ENCODE measurements at places on chromosomes 5 and 9. TPM values are rescaled to one million over a fixed set of nuclear protein-coding genes. Genes with fewer than 3 reads are reported as not detected.

The LRRC70 gene
- total RNA-seq = 3.6 TPM

The NXNL2 gene
- 3.6 TPM for total RNA-seq

The OR1L4 gene
- not detected for total RNA-seq

The ACOT12 gene
- not detected for total RNA-seq

The CDK5RAP2 gene
- total RNA-seq = 35.3 TPM

DNA sequence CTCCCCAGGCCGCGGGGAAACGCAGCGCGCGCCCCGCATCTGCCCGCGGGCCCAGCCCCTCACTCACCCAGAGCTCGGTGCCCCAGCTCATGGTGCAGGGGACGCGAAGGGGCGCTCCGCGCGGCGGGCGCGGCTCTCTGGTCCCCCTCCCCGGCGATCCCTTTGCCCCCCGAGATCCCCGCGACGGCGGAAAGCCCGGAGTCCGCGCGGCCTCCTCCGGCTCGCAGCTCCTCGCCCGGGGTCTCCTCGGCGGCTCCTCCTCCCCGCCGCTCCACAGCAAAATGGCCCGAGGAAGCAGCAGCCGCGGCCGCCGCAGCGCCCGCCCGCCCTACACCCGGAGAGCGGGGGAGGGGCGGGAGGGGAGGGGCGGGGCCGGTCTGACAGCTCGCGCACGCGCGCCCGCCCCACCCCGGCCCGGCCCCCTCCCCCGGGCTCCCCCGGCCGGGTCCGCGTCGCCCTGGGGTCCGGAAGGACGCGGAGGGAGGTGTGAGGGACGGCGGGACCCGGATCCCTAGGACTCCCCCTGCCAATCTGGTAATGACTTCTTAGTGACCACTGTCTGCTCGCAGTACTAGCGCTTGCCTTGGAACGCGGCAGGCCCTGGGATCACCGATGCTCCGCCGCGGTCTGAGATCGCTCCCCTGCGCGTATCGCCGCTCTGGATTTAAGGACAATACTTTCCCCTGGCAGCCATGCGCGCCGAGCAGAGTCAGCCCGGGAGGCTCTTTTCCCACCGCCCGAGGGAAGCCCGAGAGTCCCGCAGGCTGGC, at the start of gene FNBP1:
FNBP1 (minus strand) TSS at position 305 of the 769 bp plus-strand sequence; CDS start at position 91, 214 bp downstream.
- peak; percentile 92 for DNase-seq

- DNase-seq = peak; percentile 81
These were observed 833 bp downstream of the ANKHD1 start for GRCh38 chr5:140402258-140403074.

- DNase-seq = no peak
These were observed 31.4 kb upstream of the ANKRD55 start for GRCh38 chr5:56264417-56265025.

GRCh38 chr9:89418882-89419640, 78.9 kb downstream of the SEMA4D start:
- DNase-seq = no peak

DNA sequence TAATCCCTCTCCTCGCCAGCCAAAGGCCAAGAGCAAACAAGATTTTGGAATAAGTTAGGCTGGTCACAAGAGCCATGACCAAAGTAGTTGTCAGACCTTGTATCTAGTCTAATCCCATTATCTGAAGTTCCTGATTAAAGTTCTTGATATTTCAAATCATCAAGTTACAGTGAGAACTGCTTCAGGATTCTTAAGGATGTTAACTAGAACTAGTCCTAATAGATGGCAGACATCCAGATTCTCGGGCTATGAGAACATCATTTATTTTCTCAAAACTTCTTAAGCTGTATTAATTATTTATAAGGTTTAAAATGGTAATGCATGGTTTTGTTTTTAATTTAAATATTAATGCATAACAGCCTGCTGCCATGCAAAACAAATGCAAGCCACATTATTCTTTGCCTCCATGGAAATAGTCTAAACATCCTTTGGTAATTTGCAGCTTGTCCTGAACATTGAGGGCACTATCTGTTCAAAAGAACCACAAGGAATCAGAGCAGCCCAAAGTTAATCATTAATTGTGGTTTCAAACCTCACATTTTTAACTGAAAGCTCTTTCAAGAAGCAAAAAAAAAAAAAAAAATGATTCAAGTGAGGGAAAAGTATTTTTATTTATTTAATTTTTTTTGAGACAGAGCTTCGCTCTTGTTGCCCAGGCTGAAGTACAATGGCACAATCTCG, 95.1 kb downstream of the TTC39B start:
- peak; percentile 45 for DNase-seq

GRCh38 chr9:95435074-95435728, 81.6 kb downstream of the PTCH1 start:
- no peak for DNase-seq

DNA sequence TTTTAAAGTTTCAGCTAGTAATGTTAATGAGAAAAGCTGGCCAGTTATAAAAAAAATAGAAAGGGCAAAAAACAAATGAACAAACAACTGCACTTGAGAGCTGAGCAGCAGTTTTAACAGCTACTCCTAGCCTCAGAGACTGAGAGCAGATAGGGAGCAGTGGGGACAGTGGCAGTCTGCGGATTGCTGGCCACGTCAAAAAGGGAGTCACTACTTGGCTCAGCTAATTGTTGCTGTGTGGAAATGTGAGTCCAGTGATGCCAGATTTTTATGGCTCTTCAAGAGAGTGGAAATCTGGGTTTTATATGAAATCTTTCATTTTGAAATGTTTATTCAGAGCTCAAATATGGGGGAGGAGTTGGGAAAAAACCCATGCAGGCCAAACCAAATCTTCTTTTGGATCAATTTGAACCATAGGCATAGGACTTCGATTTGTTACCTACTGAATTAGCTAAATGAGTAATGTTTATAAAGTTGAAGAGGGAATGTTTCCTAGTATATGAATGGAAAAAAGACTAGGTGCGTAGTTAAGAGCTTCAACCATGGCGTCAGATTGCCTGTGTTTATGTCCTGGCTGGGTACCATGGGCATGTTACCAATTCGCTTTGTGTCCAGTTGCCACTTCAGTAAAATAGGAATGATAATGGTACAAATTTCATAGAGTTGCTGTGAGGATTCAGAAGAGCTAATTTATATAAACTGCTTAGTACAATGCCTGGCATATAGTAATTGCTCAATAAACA, 102.1 kb downstream of the PAM start:
- DNase-seq = no peak

DNA sequence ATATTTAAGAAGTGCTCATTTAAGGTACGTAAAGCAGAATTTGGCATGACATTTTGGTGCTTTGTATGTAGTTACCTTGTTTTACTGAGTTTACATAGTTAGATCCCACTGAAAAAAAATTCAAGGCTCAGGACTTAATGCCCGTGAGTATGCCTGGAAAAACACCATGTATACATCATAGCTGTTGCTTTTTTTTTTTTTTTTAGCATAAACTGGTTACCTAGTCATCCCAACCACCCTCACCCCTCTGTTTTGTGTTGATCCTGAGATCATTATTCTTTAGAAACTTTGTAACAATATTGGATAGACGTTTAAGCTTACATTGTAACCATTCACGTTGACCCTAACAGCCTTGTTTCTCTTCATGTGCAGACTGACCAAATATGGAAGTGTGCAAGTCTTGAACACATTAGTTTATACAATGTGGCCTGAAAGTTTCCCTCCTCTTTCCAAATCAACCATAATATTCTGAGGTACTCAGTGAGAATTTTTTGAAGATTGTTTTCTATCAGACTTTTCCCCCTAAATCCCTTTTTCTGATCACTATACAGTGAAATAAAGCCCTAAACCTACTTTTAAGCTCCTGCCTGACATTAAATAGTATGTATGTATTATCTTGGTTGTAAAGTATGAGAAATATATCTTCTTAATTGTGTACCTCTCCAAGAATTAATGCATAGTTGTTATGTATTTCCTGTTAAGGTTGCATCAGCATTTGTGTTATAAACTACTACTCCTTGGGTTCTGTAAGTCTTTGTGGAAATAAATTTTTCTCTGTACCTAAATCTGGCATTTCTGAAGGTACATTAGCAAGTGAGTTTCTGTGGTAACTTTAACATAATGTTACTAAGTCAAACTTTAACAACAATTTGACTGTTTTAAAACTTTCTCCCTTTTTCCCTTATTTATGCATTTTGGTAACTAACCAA, 4.4 kb downstream of the RABGAP1 start:
- no peak for DNase-seq

All from kidney (tissue), 22 donors.